T-helper 1 cell (primary cell): ENCODE measurements at places on chromosomes 7 and 10.

DNA sequence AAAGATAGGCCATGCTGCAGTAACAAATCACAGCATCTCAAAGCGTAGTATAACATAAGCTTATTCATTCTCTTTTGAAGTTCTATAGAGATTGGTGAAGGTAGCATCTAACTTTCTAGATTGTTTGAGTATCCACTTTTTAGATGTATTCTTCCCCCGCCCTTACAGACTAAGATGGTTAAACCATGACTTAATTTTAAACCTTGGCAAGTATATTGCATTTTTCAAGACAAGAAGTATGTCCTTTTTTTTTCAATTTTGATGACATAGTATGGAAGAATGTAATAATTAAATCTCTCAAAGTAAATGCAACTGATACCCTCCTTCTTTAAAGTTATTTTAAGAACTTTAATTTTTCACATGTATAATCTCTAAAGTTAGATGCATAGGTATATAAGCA, 190.0 kb downstream of the KCND2 start:
- no peak for DNase-seq

- no peak for DNase-seq
Observed at GRCh38 chr10:99854860-99855259, 72.4 kb downstream of the ABCC2 start.

DNA sequence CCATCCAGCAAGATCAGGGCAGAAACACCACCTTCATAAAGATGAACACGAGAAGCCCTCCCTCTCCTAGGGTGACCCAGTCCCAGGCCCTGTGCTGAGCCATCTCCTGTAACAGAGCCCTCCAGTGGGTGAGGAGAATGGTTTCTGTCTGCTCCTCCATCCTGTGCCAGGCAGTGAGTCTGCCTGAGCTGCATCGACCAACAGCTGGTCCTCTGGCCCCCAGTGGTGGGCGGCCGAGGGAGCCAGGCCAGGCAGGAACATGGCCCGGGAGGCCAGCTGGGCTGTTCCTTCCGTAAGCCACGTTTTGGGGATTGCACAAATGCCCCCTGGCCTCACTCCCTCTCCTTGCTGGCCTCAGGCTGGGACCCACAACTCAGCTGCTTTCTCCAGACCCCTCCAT, 73.5 kb downstream of the GRB10 start:
- no peak for DNase-seq

GRCh38 chr10:28468707-28469483, 64.0 kb upstream of the WAC start:
- DNase-seq = no peak

GRCh38 chr10:112022196-112022595, 161.4 kb downstream of the GPAM start:
- DNase-seq = no peak

DNA sequence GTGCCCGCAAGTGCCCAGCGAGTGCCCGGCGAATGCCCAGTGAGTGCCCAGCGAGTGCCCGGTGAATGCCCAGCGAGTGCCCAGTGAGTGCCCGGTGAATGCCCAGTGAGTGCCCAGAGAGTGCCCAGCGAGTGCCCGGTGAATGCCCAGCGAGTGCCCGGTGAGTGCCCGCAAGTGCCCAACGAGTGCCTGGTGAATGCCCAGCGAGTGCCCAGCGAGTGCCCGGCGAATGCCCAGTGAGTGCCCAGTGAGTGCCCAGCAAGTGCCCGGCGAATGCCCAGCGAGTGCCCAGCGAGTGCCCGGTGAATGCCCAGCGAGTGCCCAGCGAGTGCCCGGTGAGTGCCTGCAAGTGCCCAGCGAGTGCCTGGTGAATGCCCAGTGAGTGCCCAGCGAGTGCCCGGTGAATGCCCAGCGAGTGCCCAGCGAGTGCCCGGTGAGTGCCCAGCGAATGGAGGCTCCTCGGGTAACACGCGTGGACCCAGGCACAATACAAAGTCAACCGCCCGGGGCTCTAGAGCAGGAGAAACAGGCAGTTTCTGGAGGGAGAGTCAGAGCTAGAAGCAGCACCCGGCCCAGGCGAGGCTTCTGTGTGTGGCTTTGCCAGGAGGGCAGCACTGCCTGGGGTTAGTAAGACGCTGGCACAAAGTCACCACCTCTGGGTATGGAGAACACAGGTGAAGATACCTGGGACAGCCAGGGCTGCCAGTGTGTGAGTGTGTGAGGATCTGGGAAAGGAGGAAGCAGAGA, 38.2 kb upstream of the CFAP46 start:
- DNase-seq = no peak

DNA sequence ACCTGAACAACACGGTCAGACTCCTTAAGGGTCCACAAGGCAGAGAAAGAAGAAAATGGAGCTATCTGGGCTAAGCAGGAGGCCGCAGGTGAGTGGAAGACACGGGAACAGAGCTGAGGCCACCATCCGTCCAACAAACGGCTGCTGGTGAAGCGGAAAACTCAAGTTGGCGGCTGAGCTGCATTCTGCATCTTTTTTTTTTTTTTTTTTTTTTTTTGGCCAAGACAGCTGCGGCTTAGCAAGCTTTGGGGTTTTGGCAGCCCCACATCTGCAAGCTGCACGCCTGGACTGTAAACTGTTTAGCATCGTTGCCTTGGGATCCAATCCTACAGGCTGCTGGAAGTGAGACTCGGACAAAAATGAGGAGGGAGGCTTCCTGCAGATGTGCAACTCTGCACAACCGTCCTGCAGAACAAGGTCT, 37.4 kb downstream of the RGS10 start:
- no peak for DNase-seq

- DNase-seq = no peak
Observed at GRCh38 chr7:135831455-135832195, 83.0 kb upstream of the FAM180A start.

DNA sequence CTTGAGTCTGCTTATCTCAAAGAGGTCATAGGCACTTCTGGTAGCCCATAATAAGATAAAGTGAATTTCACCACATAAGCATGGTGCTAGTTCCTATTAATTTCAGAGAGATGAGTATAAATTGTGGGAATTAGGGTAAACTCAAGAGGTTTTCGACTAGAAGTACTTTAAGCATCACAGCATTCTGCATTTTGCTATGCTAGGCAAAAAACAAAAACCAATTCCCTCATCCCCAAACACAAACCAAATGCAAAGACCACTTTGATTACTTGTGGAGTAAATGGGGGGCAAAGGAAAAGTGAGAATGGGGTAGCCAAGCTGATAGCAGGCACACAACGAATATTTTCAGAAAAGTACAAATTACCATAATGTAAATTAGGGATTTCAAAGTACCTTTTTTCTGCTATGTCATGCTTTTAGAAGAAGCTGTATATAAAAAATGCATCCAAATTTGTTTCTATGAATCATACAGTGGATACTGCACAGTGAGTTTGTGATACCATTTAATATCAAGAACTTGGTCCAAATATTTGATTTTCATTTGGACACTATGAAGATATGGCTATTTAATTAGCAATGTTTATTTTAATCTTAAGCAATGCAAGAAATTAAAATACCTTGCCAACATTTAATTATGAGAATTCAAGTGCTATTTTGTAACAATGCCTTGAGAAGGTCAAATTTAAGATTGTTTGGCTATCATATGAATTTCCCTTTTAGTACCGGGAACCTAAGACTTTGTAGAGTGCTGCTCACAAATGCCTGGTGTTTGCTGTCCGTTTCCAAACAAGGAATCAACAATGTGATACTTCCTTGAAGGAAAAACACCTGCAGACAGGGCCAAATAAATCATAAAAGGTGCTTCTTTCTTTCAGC, 455.5 kb downstream of the PHTF2 start:
- no peak for DNase-seq

DNA sequence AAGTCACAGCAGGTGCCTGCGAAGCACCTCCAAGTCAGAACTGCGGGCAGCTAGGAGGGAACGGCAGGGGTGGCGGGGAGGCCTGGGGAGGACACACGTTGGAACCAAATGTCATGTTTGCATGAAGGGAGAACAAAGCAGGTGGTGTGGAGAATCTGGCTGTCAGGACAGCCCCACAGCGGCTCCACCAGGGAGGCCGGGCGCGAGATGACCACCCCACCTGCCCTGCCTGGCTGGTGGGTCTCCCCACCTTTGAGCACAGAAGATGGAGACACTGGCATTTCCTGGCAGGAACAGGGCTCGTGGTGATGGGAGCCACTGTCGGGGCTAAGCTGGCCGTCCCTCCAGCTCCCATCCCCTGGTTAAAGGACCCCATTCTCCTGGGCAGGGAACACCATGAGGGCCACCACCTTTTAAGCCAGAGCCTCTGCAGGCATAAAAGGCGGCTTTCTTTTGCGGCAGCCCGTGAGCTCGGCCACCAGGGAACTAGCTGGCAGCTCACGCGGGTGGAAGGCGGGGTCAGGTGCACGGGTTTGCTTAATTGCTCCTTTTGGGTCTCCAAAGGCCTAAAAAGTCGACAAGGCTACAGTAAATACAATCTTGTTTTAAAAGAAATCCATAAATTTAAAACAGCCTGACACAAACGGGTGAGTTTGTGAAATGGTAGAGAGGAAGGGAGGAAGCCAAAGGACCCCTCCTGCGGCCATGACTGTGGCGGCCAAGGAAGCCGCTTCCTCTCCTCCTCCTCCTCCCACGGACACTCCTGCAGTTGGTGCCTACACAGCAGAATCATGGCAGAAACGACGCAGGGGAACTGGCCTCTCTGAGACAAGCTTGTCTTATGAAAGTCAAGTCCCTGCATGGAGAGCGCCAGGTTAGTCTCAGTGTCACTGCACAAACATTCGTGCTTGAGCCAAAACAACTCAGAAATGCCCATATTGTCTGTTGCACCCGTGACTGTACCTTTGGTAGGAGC, 213.8 kb downstream of the DNAJB6 start:
- no peak for DNase-seq

DNA sequence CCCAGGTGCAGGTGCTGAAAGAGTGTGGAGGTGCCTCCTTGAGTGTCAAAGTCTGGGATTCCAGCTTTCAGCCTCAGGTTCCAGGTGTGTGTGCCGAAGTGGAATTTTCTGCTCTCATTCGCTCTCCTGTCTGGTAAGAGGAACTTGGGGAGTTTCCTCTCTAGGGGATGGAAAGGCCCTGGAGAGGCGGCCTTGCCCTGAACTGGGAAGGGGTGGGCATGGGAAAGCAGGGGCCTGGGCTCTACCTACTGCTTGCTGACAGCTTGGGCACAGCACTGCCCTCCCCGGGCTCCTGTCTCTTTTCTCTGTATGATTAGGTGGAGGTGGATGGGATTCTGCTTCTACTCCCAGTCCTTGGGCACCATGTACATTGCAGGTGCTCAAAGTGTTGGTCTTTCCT, 192.8 kb downstream of the ZNF716 start:
- no peak for DNase-seq

DNA sequence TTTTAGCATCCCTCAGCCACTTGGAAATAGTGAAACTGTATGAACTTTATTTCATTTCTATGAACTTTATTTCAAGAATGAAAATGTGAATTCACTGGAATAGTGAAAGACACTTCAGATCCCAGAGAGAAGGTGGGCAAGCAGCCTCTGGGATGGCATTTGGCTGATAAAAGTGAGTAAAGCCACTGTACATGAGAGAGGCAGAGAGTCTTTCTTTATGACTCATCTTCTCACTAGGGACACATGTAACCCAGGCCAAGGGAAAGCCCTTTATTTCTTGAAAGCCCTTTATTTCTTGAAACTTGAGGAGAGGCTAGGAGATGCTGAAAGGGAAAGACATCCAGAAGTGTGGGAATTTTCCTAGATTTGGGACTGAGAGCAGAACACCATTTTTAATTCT, 148.9 kb upstream of the SMIM30 start:
- no peak for DNase-seq

GRCh38 chr10:79979310-79979975, 30.5 kb upstream of the SFTPD start:
- no peak for DNase-seq

DNA sequence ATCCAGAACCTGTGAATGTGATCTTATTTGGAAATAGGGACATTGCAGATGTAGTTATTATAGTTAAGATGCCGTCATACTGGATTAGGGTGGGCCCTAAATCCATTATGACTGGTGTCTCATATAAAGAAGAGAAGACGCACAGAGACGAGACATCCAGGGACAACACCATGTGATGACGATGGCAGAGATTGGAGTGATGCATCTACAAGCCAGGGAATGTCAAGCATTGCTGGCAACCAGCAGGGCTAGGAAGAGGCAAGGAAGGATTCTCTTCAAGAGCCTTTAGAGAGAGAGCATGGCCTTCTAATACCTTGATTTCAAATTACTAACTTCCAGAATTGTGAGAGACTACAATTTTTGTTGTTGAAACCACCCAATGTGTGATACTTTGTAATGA, 345.8 kb downstream of the PTEN start:
- DNase-seq = no peak

- DNase-seq = no peak
Observed at GRCh38 chr7:87225696-87226095, 6.2 kb upstream of the TMEM243 start.

GRCh38 chr10:72132854-72133253, 44.5 kb upstream of the SPOCK2 start:
- no peak for DNase-seq
